Neural crest cell (in vitro differentiated cells): ENCODE measurements at places on chromosomes 6 and 20. TPM values are rescaled to one million over a fixed set of nuclear protein-coding genes. Genes with fewer than 3 reads are reported as not detected.

KHDC1 gene
- 12.6 and 12.9 TPM in 2 replicates for total RNA-seq

DDX43 gene
- total RNA-seq: not detected in 2 replicates

CTAGE9 gene
- total RNA-seq: not detected in 2 replicates

BNIP5 gene
- not detected in 2 replicates for total RNA-seq

- no peak overlapping the region for H3K4me3 ChIP-seq
- no peak overlapping the region for H3K27ac ChIP-seq
- no peak for DNase-seq
Measured at GRCh38 chr20:55514531-55514930, 490.8 kb downstream of the CBLN4 start.

DNA sequence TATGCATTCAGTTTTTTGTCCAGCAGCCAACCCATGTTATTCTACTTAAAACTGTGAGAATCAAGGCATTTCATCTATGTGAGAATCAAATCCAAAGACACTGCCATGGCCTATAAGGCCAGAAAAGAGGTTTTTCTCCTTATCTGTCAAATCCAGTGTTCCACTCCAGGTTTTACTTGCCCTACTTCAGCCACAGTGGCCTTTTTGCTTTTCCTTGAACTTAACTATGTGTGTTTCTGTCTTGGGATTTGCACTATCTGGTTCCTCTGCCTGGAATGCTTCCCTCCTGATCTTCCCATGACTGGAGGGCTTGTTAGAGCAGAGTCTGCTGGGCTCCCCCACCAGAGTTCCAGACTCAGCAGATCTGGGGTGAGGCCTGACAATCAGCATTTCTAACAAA is 113.1 kb upstream of the DOK5 start:
- no peaks in the 10 kb centered on the region for H3K27me3 ChIP-seq
- peaks cover 2% of the 10 kb centered on the region for H3K36me3 ChIP-seq
- H3K4me1 ChIP-seq: no peaks in the 10 kb centered on the region
- no peak for DNase-seq
- H3K4me3 ChIP-seq: no peak overlapping the region

- no peak overlapping the region for H3K27ac ChIP-seq
- H3K27me3 ChIP-seq: no peaks in the 10 kb centered on the region
- no peak for DNase-seq
- no peak overlapping the region for H3K4me3 ChIP-seq
Measured at GRCh38 chr20:38248133-38248532, 12.4 kb downstream of the KIAA1755 start.

DNA sequence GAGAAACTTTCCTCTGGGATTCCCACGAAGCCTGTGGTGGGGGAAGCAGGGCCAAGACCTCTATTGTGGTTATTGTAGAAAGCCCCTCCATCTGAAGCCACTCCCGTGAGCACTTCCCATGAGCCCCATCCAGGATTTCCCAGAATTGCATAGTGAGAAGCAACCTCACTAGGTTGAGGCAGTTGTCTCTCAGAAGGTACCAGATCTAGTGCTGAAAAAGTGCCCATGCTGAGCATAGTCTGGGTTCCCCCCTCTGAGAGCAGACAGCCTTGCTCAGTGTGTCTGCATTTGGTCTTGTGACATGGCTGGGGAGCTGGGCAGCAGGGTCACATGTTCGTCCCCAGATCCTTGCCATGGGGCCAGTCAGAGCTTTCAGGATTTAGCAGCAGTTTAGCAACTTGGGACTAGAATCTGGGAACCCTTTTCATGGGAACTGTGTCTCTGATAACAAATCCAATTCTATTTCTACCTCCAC is 38.6 kb downstream of the SLC9A8 start:
- H3K27ac ChIP-seq: no peak overlapping the region
- H3K4me3 ChIP-seq: no peak overlapping the region
- peaks cover 2% of the 10 kb centered on the region for H3K36me3 ChIP-seq
- no peaks in the 10 kb centered on the region for H3K27me3 ChIP-seq
